GM12878 (cell line): ENCODE measurements at places on chromosomes 1 and 21. TPM values are rescaled to one million over a fixed set of nuclear protein-coding genes. Genes with fewer than 3 reads are reported as not detected.

The MAP3K21 gene
- total RNA-seq = 0.21 TPM in 2 replicates

- no peak for DNase-seq
- no peaks in the 10 kb centered on the region for H3K36me3 ChIP-seq
- no peak overlapping the region for H3K4me3 ChIP-seq
- no peak overlapping the region for H3K27ac ChIP-seq
- no peaks in the 10 kb centered on the region for H3K4me1 ChIP-seq
Observed at GRCh38 chr1:62590970-62591368, 6.4 kb upstream of the ANGPTL3 start.

DNA sequence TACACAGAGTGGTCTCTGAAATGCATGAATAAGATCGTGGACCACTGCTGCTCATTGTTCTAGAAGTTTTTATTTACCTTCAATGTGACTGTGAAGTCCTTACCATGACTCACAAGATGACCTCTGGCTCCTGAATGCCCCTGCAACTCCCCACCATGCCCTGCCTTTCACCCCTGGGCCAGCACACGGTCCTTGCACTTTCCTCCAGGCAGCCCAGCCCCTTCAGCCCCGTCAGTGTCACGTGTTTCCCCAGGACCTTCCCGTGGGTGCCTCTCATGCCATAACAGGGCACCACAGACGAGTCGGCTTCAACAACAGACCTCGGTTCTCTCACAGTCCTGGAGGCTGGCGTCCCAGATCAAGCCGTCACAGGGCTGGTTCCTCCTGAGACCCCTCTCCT lies 62.1 kb downstream of the B3GALT5 start:
- H3K27ac ChIP-seq = no peak overlapping the region
- no peak overlapping the region for H3K4me3 ChIP-seq
- H3K36me3 ChIP-seq = no peaks in the 10 kb centered on the region
- H3K4me1 ChIP-seq = no peaks in the 10 kb centered on the region

GRCh38 chr1:153614906-153615305 lies 1.2 kb downstream of the S100A14 start:
- H3K36me3 ChIP-seq = no peaks in the 10 kb centered on the region
- H3K27ac ChIP-seq = no peak overlapping the region
- H3K27me3 ChIP-seq = no peaks in the 10 kb centered on the region
- no peak overlapping the region for H3K4me3 ChIP-seq
- peaks cover 14% of the 10 kb centered on the region for H3K4me1 ChIP-seq
- no peak for DNase-seq
